Omental fat pad (tissue), 4 donors: ENCODE measurements at places on chromosomes 7 and 10. TPM values are rescaled to one million over a fixed set of nuclear protein-coding genes. Genes with fewer than 3 reads are reported as not detected.

- DNase-seq, result no peak
These were observed 102.4 kb upstream of the LRGUK start for GRCh38 chr7:134024739-134025138.

- no peak for DNase-seq
These were observed 805 bp downstream of the ZNF736 start for GRCh38 chr7:64314566-64314965.

DNA sequence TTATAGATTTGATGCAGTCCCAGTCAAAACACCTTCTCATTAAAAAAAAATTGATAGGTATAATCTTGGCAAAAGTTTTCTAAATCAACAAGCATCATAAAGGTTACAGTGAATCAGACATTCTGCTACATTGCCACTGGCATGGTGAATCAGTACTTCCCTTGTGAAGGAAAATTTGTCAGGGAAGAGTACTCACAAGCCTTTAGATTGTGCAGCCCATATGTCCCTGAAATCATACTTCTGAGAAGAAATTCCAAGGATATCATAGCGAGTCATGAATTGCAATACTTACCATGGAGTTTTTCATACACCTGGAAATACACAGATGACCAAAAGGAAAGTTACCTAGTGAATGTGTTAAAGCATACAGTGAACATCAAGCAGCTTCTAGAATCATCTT, 17.2 kb downstream of the VSTM2A start:
- DNase-seq, result no peak

Gene SFMBT2
- total RNA-seq, result 12.0 TPM

GRCh38 chr10:113735913-113736312, 15.6 kb upstream of the PLEKHS1 start:
- DNase-seq, result no peak

DNA sequence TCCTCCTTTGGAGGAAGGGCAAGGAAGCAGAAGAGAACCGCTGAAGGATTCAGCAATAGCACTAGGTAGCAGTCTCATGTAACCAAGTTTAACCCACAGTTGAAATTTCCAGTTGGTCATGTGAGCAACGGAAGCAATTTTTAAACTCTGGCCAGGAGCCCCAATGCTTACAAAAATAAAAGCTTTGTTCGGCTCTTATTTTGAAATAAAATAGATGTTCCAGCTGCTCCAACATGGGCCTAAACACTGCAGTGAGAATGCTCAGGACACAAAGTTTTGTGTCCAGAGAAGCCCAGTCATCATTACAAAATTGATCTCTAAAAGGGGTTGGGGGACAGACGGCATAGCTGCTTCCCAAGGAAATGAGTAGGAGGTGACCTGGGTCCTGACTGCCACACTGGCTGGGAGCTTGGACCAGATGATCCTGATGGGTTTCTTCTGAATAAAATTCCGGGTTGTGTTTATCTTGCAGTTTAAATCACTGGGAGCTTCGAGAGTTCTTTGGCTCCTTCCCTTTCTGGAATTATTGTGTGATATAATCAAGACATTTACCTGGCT, 452 bp upstream of the TMEM140 start:
- no peak for DNase-seq

GRCh38 chr7:73557397-73558257, at the start of gene BCL7B:
TSS of gene BCL7B (minus strand) at chr7:73557690. CDS start at chr7:73557578, 112 bp downstream.
- no peak for DNase-seq

- no peak for DNase-seq
These were observed 1.6 kb downstream of the AHR start for GRCh38 chr7:17300012-17300411.

DNA sequence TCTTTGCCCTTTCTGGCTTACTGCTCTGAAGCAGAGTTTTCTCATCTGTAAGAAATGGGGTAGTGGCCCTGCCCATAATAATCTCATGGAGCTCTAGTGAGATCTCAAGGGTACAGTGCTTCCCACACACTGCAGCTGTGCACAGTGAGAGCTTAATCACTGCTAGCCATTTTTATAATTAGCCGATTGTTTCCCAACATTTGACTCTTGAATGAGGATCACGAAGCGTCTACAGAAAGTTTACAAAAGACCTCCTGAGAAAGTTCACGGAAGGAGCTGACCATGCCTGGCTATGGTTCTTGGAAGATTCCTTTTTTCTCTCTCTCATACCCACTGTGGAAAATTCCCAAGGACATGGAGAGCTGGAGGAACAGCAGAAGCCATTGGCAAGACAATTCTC, 70.4 kb downstream of the FAM171A1 start:
- no peak for DNase-seq

Gene GBX1
- total RNA-seq, result not detected

GRCh38 chr7:7595451-7595850, 28.8 kb downstream of the MIOS start:
- no peak for DNase-seq

Gene CNPY1
- not detected for total RNA-seq

Gene KLF14
- not detected for total RNA-seq

- DNase-seq, result no peak
These were observed 212.0 kb downstream of the RELN start for GRCh38 chr7:103777440-103777839.

Gene ICA1
- 9.7 TPM for total RNA-seq

DNA sequence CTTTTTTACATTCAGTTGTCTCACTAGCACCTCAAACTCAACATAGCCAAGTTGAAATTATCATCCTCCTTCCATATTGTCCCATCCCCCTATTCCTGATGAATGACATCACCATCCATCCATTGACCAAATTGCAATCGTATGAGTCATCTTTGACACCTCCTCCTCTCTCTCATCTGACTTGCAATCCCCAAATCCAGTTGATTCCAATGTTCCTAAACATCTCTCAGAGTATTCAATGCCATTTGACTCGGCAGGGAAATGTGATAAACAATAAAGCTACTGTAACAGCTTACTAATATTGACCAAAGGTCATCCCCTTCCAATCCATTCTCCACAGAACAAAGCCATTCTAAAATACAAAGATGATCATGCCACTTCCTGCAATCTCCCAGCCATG, 1047.8 kb downstream of the NRG3 start:
- DNase-seq, result no peak

GRCh38 chr7:147798001-147798400, 792.6 kb upstream of the C7orf33 start:
- no peak for DNase-seq

GRCh38 chr7:144487901-144488300, 84.4 kb upstream of the NOBOX start:
- no peak for DNase-seq

- DNase-seq, result no peak
These were observed 17.2 kb downstream of the SGPL1 start for GRCh38 chr10:70832852-70833528.

DNA sequence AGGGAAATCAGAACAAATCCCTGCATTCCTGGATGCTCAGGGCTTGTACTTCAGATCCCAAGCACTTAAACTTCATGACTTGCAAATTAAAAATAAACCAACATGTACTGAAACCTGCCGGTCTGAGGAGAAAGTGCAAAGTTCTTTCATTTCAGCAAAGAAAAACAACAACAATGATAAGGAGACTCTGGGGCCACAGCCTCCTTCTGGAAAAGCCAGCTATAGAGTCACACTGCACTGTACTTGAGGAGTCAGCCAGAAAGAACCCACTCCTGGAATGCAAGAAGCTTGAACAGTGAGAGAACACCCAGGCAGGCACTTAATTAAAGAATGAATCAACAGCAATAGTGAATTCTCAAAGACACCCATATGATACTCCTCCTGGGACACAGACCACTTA, 49.7 kb upstream of the TM9SF3 start:
- no peak for DNase-seq

Gene DENND2A
- 13.5 TPM for total RNA-seq

GRCh38 chr7:91352091-91352490, 87.9 kb downstream of the FZD1 start:
- no peak for DNase-seq

DNA sequence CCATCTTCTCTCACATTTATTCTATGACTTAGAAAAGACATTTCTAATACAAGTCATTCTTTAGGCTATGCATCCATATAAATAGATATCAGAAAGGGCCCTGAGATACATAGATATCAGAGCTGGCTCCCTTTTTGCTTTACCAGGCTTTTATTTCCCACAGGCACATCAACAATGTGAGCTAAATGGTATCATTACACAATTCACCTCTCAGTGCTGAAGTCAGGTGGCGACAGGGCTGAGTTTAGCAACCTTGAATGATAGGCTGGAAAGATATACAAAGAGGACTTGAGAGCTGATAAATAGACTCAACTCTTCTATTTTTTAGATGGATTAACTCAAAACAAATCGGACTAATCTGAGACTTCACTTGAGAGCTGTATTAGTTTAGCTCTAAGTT, 189.2 kb upstream of the COL1A2 start:
- DNase-seq, result no peak

DNA sequence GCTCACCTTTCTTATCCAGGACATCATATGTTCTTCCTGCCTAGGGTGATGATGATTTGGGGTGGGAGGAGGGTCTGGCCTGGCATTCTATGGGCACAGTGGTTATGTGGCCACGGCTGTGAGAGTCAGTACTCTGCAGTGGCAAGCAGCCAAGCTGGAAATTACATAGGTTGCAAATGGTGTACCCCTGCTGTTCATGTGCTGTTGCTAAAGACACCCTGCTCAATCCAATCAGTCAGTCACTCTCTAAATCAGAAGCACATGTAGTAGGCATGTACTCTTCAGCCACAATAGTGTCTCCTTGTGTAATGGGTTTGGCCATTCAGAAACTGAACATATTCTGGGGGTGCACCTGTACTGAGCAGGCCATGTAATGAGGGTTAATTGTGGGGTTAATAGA, 449.1 kb upstream of the ANKRD30A start:
- DNase-seq, result no peak

DNA sequence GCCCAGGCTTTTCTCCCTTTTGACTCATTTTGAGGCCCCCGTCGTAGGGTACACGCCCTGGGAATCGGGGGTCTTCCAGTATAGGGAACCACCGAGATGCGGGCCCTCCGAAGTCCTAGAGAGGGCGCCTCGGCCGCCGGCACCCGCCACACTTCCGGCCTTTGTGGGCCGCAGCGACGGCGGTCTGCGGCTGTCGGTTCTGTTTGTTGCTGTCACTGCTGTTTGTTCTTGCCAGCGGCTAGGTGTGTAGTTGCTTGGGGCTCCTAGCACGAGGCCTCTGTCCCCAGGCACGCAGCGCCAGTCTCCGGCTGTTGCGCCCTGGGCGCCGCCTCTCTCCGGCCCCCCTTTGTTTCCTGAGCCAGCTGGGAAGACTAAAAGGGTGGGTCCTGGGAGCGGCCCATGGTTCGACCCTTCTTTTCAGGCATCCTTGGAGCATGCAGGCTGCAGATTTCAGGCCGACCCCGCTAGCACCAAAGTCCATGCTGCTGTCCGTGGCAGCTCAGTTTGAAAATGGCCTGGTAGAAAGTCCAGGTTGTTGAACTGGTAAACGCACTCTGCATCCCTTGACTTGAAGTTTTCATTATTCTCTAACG, 17.8 kb upstream of the ZKSCAN1 start:
- no peak for DNase-seq
